AG04449 (cell line): ENCODE measurements at places on chromosomes 6 and 20.

GRCh38 chr20:47620808-47621805 lies 119.4 kb downstream of the NCOA3 start:
- no peak for DNase-seq

DNA sequence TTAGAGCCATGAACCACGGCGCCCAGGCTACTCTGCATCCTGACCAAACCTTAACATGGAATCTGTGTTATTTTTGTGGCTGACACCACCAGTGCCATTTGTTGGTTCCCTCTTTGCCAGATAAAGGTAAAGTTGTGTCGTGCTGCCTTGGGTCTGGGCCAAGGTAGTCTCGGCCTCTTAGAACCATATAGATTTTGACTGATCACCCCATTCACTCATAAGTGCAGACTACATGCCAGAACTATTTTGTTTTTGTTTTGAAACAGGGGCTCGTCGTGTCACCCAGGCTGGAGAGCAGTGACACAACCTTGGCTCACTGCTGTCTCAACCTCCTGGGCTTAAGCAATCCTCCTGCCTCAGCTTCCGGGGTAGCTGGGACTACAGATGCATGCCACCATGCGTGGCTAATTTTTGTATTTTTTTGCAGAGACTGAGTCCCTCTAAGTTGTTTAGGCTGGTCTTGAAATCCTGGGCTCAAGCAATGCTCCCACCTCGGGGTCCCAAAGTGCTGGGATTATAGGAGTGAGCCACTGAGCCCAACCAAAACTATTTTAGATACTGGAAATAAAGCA lies 19.2 kb upstream of the RIPOR3 start:
- DNase-seq, result no peak

GRCh38 chr6:36515844-36516243 lies 31.4 kb downstream of the STK38 start:
- DNase-seq, result no peak

DNA sequence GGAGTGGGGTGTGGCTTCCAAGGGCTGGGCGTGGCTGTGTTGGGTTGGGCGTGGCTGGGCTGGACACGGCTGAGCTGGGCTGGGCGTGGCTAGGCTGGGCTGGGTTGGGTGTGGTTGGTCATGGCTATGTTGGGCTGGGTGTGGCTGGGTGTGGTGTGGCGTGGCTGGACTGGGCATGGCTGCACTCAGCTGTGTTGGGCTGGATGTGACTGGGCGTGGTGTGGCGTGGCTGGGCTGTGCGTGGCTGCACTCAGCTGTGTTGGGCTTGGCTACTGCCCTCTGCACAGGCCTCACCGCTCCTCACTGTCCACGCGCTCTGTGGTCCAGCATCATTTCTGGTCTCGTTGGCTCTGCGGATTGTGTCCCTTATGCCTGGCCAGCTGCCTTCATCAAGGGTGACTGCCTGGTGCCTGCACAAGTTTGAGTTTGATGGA lies 43.5 kb upstream of the SLCO4A1 start:
- DNase-seq, result no peak

- no peak for DNase-seq
Observed at GRCh38 chr6:41560431-41561192, 14.4 kb downstream of the FOXP4 start.

GRCh38 chr20:3865152-3865886 lies 18.7 kb downstream of the MAVS start:
- no peak for DNase-seq

DNA sequence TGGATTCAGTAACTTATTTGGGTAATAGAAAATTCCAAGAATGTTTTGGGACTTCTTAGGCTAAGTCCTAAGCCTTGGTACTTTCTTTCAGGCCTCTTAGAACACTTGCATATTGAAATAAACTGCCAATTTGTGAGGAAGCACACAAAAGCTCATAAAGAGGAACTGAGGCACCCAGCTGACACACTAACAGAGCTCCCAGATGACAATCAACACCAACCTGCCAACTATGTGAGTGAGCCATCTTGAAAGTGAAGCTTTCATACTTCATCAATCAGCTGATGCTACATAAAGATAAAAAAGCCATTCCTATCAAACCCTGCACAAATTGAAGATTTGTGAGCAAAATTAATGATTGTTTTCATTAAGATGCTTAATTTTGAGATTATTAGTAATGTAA lies 832.5 kb upstream of the EPHA7 start:
- no peak for DNase-seq

- DNase-seq, result no peak
Observed at GRCh38 chr20:6780433-6781190, 13.1 kb downstream of the BMP2 start.

- no peak for DNase-seq
Observed at GRCh38 chr20:22100686-22101085, 395.2 kb downstream of the PAX1 start.

DNA sequence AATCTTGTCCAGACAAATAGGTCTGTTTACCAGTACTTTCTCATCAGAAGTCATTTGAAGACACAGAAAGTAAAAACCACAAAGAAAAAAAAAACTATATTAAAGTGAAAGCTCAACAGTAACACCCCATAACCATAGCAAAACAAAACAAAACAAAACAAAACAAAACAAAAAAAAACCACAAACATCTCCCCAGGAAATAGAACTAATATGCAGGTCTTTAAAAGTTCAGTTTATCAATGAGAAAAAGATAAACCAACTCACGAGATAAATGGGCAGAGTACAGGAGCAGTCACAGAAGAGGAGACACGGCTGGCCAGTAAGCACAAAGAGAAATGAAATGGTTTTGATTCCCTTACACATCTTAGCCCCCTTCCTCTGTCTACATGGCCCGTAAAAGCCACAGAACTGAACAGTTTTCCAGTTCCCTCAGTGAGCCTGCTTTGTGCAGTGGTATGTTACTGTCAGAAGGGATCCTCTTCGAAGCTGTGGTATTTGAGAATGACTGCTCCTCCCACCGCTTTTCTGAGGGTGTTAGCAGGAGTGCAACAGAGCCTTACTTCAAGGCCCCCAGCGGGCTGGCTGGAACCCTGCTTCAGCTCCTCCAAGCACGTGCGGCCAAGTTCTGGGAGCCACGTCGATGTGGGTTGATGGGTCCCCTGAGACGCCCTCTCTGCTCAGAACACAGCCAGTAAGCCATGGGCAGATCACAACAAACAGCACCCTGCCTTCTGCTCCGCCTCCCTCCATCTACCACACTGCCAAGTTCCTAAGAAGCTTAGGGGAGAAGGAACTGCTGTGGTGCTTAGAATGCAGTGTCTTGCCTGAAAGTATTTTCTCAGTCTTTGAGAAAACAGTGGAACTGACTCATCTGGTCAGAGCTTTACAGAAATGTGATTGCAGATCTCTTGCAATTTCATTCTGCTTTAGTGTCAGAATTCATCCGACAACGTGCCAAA lies 14.0 kb downstream of the UST start:
- DNase-seq, result peak; percentile 90

GRCh38 chr20:48196486-48196885 lies 411.2 kb upstream of the SULF2 start:
- DNase-seq, result no peak

- no peak for DNase-seq
Observed at GRCh38 chr6:106380407-106380806, 19.9 kb downstream of the CRYBG1 start.

- DNase-seq, result no peak
Observed at GRCh38 chr20:11714886-11715285, 202.8 kb upstream of the BTBD3 start.

GRCh38 chr6:17768881-17769280 lies 62.2 kb upstream of the NUP153 start:
- DNase-seq, result no peak

DNA sequence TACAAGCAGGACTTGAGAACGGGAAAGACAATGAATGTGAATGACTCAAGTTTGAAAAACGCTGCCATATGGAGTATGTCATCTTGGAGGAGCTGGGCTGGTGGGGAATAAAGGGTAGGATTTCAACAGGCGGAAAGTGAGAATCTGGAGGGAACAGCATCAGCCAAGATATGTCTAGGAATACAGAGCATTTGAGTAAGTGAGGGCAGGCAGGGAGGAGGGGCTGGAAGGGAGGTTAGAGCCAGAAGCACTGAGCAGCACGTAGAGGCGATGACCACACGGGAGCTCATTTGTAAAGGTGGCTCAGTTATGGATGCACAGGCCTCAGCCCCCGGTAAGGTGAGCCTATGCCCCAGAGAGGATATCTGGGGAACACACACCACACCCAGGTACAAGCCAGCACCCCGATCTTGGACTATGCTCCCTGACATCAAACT lies 115.1 kb downstream of the ZMYND8 start:
- DNase-seq, result no peak

GRCh38 chr6:130138909-130139242 lies 83.9 kb downstream of the SAMD3 start:
- no peak for DNase-seq

DNA sequence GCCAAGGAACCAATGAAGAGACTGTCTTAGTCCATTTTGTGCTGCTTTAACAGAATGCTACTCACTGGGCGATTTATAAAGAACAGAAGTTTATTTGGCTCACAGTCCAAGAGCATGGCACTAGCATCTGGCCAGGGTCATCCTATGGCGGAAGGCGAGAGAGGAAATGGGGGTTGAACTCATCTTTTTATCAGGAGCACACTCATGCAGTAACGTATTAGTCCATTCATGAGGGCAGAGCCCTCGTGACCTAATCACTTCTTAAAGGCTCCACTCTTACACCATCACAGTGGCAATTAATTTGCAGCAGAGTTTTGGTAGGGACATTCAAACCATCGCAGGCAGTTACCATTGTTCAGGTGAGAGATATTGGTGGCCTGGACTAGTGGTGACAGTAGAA lies 8.5 kb downstream of the ARFGEF2 start:
- DNase-seq, result no peak

- DNase-seq, result no peak
Observed at GRCh38 chr6:28442586-28442985, 705 bp downstream of the ZSCAN23 start.

- no peak for DNase-seq
Observed at GRCh38 chr6:74041420-74041819, 345.4 kb downstream of the CD109 start.

- no peak for DNase-seq
Observed at GRCh38 chr6:125154118-125154760, 666 bp downstream of the TPD52L1 start.

GRCh38 chr6:40891686-40892085 lies 147.3 kb downstream of the UNC5CL start:
- DNase-seq, result no peak

GRCh38 chr6:1296542-1296941 lies 15.4 kb upstream of the FOXQ1 start:
- DNase-seq, result peak; percentile 24

GRCh38 chr20:3732327-3733118 lies at the start of gene HSPA12B:
Gene HSPA12B (plus strand): TSS chr20:3732685. CDS start chr20:3738675, 5,990 bp downstream.
- DNase-seq, result no peak

DNA sequence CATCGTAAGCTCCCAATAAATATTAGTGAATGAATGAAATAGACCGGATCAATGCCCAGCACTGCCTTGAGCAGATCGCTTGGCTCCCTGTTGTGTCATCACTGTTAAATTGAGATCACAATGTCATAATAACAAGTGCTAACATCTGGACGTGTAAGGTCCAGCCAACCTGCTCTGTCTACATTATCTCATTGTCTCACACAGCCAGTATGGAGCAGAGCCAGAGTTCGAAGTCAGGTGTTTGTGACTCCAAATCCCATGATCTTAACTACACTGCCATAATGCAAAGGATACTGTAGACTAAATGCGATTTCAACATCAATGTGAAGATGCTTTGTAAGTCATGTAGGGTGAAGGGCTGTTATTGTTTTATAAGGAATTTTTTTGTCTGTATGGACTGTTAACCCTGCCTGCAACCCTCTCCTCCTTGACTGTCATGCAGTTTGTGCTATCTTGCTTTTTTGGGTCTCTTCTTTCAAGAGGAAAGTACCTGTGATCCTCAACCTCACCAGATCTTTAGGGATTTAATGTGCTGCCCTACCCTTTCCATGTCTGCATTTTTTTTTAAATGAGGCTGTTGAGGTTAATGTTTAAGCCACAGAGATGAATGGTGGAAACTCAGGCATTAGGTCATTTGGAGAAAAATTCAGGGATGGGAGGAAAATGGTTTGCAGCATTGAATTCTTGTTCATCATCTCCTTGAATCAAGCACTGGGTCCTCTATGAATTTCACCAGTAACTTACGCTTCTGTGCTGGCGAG lies 49.0 kb upstream of the OCSTAMP start:
- DNase-seq, result no peak

DNA sequence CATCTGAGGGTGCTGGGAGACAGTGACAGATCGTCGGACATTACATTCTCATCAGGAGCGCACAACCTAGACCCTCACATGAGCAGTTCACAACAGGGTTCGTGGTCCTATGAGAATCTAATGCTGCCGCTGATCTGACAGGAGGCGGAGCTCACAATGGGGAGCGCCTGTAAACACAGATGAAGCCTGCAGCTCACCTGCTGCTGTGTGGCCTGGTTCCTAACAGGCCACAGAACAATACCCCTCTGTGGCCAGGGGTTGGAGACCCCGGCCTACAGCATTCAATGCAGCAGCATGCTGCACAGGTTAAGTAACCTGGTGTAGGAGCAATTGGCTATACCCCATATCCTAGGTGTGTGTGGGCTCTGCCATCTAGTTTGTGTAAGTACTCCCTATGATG lies 19.5 kb downstream of the ANKRD60 start:
- no peak for DNase-seq

GRCh38 chr6:35484921-35485392 lies 11.9 kb downstream of the TEAD3 start:
- no peak for DNase-seq

- DNase-seq, result no peak
Observed at GRCh38 chr6:112480553-112480952, 133.4 kb downstream of the RFPL4B start.

GRCh38 chr20:39882806-39883205 lies 806.2 kb downstream of the MAFB start:
- DNase-seq, result no peak

DNA sequence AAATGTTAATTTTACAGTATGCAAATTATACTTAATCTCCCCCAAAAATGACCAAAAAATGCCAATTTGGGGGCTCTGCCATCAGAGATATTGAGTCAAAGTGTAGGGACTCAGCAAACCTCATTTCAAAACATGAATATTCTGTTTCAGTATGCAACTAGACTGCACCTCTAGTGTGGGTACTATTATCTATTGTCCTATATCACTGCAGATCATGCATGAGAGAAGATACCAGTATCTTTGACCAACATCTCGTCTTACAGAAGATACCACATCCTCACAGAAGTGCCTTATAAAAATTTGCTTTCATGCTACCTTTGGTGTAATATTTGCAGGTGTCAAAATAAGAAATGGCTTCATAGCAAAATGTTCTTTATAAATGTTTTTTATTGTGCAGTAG lies 623.8 kb downstream of the TENT5A start:
- DNase-seq, result no peak

DNA sequence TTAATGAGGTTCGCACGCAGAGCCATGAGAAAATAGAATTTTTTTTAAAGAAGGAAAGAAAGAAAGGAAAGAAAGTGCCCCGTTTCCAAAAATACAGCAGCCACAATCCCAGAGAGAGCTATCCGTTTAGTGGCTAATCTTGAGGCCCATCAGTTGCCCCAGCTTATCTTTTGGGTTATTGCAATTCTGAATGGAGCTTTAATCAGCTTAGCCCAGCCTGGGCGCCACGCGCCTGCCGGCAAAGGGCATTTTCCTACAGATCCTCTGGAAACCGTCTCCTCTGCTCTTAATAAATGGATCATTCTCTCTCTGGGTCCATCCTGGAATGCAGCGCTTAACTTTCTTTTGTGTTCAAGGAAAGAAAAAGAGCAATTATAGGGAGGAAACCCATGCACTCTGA lies 413.3 kb downstream of the MAFB start:
- no peak for DNase-seq

GRCh38 chr20:44780226-44780625 lies 30.1 kb downstream of the RIMS4 start:
- no peak for DNase-seq

- DNase-seq, result no peak
Observed at GRCh38 chr20:57988422-57988821, 240.0 kb downstream of the ANKRD60 start.

- DNase-seq, result no peak
Observed at GRCh38 chr20:53839423-53840176, 230.8 kb downstream of the BCAS1 start.
